Dermis blood vessel endothelial cell (primary cell): ENCODE measurements at places on chromosomes 5 and 9. TPM values are rescaled to one million over a fixed set of nuclear protein-coding genes. Genes with fewer than 3 reads are reported as not detected.

The CCNI2 gene
- total RNA-seq: 0.34 and 0.51 TPM in 2 replicates

The MOB3B gene
- 0.85 and 2.1 TPM in 2 replicates for total RNA-seq

The NME5 gene
- total RNA-seq: 1.5 and 2.4 TPM in 2 replicates

The CSF2 gene
- total RNA-seq: 0.14 and 0.34 TPM in 2 replicates

The WDR38 gene
- not detected in 2 replicates for total RNA-seq

The MAMDC2 gene
- total RNA-seq: 2.9 and 6.7 TPM in 2 replicates

- DNase-seq: no peak
These were observed 65.4 kb upstream of the RNF180 start for GRCh38 chr5:64100203-64100602.

GRCh38 chr5:145908206-145908960 is 28.0 kb upstream of the SH3RF2 start:
- peak; percentile 8 for DNase-seq

DNA sequence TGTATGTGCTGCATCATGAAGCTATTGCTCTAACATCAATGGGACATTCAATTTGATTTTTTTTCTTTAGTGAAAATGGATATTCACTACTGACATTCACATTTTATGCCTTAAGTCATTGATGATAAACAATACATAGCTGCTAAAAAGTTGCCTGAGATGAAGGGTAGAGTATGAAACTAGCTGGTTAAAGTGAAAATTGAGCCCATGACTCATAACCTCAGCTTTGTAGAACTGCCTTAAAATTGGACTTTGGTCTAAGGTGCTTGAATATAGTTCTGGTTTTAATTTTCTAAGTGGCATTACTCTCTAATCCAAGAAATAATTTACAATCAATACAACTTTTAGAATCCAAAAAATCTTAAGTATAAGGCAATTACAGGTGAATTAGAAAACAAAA is 740.4 kb upstream of the RIOK2 start:
- DNase-seq: no peak

DNA sequence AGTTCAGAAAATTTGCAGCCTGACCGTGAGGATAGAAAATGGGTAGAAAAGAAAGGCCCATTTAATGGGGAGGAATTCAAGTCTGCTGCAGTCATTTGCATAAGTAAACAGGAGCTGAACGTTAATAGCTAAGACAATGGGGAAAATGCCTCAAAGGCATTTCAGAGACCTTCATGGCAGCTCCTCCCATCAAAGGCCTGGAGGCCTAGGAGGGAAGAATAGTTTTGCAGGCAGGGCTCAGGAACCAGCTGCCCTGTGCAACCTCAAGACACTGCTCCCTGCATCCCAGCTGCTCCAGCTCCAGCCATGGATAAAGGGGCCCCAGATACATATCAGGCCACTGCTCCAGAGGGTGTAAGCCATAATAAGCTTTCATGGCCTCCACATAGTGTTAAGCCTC is 32.2 kb upstream of the CDH18 start:
- DNase-seq: no peak

GRCh38 chr5:151662805-151663204 is 23.9 kb downstream of the SPARC start:
- DNase-seq: no peak

GRCh38 chr9:113449376-113449775 is 14.2 kb upstream of the RGS3 start:
- DNase-seq: no peak

DNA sequence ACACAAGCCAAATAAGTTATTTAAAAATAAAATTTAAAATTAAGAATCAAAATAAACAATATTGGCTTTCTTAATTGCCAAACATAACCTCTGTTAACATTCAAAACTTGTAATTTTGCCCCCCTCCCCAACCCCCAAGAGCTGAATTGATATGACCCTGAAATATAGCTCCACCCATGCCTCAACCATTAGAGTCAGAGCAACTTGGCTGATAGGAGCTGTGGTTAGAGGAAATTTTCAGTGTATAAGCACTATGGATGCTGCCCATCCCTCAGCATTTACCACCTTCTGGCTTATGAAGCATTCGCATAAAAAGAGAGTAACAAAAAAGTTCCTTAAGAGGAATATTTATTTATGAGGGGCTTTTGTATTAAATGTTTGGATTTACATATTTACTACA is 6.1 kb downstream of the POC5 start:
- no peak for DNase-seq

DNA sequence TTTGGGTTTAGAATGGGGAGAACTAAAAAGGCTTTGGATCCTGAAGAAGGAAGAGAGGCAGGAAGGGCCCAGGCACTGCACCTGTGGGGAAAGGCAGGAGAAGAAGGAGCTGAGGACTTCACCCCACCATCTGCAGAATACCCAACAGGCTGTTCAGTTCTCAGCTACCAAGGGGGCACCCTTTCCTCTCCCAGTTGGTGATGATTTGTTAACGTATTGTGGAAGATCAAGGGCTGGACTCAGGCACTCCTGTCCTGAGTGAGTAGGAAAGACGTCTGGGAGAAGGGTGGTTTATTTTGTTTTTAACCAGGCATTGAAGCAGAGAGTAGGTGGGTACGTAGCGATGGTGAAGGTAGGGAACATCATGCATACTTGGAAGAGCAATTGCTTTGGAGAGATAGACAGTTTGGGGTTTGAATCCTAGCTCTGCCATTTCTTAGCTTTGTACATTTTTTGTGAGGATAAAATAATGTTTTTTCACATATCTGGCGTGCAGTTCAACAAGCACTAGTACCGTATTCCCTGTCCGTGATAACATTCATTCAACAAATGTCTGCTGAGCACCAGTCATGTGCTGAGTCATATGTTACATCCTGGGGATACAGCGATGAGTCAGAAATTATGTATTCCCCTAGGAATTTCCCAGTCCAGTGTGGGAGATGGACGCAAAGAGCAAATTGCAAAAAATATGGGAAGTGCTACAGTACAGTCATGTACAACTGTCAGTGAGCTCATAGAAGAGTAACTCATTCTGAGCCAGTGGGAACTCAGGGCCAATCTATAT is 2.1 kb downstream of the MSANTD3 start:
- peak; percentile 98 for DNase-seq

- DNase-seq: peak; percentile 11
These were observed 68.1 kb downstream of the COL5A1 start for GRCh38 chr9:134709512-134710270.

DNA sequence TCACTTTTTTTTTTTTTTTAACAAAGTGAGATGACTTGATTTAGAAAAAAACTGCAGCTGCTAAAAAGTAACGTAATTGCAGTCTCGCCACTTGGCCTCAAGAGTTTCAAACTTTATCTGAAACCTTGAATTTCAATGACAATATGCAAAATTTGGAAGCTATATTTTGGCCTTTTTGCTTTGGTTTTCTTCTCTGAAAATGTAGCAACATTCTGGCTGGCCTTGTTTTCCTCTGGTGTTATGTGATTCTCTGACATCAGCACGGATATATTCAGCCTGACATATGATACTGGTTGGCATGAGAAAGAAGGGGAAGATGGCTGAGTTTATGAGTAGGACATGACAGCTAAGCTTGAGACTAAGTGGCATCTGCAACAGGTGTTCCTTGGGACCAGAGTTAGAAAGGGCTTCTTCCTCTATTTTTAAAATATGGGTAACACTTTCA is 136.5 kb downstream of the MEF2C start:
- DNase-seq: no peak

GRCh38 chr5:103428923-103429322 is 133.7 kb downstream of the NUDT12 start:
- DNase-seq: no peak

DNA sequence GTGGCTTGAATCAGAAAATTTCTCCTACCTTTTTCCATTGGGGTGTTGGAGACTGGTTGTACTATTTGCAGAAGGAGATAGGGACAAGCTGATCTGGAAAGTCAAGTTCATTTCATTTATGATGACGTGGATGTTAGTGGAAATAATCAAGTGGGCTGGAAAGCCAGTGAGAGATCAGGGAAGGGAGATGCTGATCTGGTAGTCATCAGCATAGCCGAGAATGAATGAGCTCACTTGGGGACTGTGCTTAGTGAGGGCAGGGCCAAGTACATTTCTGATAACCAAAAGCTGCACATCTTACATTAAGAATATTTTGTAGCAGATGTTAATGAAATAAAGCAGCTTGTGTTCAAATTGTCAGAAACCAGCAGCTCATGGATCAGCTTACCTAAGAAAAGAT is 12.1 kb downstream of the MAN2A1 start:
- DNase-seq: no peak

DNA sequence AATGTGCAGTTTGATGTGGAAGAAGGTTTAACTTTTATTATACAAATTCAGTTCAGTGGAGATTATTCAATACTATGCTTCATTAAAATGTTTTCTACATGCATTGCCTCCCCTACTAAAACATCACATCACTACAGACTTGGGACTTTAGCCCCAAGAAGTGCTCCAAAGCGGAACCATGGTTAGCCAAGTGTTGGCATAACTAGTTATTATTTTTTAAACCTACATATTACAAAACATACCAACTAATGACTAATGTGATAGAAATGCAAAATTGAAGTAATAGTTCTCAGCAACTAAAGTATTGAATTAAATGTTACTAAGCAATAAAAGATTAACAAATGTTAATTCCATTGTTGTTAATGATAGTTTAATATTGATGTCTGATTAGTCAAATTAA is 74.5 kb downstream of the XRCC4 start:
- DNase-seq: no peak
